Stimulated activated CD8-positive, alpha-beta memory T cell treated with anti-CD3 and anti-CD28 coated beads, Interleukin-7, amount 100 ng/mL, for 1 hour (primary cell): ENCODE measurements at places on chromosomes 6 and 20.

- no peak for DNase-seq
Observed at GRCh38 chr20:13771853-13772453, 12.8 kb downstream of the ESF1 start.

DNA sequence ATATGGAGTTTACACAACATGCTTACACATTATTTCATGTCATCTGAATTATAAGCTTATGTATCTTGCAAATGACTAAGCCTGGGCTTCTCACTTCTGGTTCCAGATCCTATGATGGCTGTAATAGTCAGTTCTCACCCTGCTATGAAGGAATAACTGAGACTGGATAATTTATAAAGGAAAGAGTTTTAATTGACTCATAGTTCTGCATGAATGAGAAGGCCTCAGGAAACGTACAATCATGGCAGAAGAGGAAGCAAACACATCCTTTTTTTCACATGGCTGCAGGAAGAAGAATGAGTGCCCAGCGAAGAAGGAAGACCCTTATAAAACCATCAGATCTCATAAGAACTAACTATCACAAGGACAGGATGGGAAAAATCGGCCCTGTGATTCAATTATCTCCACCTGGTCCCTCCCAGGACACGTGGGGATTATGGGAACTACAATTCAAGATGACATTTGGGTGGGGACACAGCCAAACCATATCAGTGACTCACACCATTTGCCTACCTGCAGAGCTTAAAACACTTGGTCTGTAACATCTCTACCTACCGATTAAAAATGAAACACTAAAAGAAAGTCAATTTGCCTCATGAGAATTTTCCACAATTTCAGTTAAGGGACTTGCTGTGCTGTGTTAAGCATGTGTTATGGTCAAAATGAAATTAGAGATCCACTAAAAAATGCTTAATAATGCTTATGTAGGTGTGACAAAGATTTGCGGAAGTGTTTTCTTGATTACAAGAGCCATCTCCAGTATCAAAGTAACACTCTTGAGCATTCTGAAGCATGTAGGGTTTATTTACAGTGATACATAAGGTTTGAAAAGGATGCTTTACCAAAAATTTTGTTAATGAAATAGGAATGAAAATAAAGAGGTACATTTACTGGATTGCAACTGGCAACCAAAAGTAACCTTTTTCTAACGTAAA lies 2.2 kb upstream of the RWDD1 start:
- no peak for DNase-seq

GRCh38 chr20:62548471-62548870 lies 72.7 kb upstream of the GATA5 start:
- no peak for DNase-seq

DNA sequence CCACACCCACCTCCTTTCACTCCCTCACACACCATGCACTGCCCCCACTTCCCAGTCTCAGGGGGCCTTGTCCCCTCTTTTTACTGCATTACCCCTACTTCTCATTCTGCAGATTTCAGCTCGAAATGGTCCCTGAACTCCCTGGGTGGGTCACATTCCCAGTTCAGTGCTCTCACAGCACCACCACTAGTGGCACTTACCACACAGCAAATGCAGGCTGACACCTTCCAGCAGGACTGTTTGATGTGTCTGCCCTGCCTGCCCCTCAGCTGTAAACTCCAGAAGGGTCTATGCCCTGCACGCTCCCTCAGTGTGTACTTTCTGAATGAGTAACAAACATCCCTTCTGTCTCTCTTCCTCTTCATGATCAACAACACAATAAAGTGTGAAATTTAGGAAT lies 4.0 kb downstream of the DYNLT1 start:
- DNase-seq, result no peak

DNA sequence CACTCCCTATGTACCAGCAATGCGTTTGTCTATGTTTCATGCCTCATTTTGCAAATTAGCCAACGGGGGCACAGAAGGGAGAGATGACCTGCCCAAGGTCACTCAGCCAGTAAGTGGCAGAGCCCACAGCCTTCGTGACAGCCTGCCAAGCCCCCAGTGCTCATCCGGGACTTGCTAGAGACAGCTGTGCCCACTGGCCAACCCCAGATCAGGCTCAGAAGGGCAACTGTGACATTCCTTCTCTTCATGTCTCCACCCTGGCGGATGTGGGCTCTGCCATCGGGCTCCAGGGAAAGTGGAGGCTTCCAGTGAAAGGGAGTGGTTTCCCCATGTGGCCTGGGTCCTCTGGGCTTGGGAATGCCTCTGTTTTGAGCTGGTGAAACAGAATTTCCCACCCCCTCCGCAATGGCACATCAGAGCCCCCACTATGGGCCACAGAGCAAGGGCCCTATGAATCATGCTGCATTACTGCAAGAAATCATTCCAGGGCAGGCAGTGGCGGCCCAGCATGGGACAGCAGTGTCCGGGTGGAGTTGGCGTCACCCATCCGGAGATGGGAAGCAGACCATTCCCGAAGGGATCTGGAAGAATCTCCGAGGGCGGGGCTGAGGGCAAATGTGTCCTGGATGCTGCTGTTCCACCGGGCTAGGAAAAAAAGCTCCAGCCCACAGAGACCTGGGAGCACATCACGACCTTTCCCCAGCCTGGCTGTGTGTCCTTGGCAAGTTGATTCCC lies 9.1 kb downstream of the RSPO4 start:
- no peak for DNase-seq

DNA sequence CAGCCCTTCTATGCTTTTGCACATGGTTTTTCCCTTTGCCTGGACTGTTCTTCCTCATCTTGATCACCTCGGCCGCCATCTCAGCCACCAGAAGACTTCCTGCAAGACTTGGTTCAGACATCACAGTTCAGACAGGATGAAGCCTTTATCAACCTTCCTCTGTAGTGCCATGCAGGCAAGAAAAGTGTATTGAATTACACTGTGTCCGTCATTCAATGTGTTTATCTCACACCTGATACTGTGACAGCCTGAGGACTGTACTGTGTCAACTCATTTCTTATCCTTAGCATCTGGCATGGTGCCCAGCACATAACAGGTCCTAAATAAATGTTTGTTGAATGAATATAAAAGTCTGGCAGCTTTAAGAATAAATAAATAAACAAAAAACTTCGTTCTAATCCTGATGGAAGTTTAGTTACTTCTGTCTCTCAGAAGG lies 133.3 kb upstream of the MAN1A1 start:
- DNase-seq, result no peak

- DNase-seq, result no peak
Observed at GRCh38 chr20:4445784-4446183, 275.9 kb upstream of the PRND start.

- no peak for DNase-seq
Observed at GRCh38 chr6:156167016-156167624, 610.1 kb upstream of the ARID1B start.

GRCh38 chr6:127737009-127737486 lies 160.1 kb downstream of the C6orf58 start:
- no peak for DNase-seq

DNA sequence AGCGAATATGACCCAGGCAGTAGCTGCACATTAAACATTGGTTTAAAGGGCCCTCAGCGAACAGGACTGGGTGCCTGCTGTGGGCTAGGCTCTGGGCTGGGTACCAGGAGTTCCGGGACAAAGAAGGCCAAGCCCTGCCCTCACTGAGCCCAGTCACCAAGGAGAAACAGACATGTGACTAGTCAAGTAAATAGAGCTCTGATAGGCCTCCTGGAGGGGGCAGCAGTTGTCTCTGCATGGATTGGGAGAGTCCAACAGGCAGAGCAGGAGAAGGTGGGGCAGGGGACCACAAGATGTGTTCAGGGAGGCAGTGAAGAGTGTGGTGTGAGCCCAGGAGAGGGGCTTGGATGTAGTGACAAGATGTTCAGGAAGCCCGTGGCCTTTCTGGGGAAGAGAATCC lies 3.1 kb downstream of the HM13 start:
- no peak for DNase-seq

- no peak for DNase-seq
Observed at GRCh38 chr6:70289299-70289698, 13.6 kb downstream of the COL9A1 start.

DNA sequence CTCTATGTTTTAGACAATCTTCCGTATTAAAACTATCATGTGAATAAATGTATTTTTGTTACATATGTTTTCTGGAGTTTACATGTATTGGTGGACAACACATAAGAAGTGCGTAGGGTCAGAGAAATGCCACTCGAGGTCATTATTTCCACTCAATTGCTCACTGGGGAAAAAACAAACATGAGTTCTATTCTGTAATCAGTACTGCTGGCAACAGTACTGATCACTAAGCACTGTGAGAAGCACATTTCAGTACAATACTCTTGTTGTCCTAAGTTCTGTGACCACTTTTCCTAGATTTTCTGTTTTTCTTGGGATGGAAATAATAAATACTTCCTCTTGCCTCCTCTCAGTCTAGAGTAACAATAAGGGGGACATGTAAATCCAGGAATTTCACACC lies 44.5 kb downstream of the UST start:
- DNase-seq, result no peak

- no peak for DNase-seq
Observed at GRCh38 chr6:3403238-3404173, 53.3 kb downstream of the SLC22A23 start.

GRCh38 chr6:118876814-118877213 lies 17.1 kb upstream of the ASF1A start:
- no peak for DNase-seq

DNA sequence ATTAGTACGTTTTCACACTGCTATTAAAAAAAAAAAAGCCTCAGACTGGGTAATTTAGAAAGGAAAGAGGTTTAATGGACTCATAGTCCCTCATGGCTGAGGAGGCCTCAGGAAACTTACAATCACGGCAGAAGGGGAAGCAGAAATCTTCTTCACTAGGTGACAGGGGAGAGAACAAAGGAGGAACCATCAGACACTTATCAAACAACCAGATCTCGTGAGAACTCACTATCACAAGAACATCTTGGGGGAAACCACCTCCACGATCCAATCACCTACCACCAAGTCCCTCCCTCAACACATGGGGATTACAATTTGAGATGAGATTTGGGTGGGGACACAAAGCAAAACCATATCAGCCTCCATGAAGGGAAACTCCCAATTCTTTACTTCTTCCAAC lies 85.2 kb upstream of the MAFB start:
- no peak for DNase-seq

DNA sequence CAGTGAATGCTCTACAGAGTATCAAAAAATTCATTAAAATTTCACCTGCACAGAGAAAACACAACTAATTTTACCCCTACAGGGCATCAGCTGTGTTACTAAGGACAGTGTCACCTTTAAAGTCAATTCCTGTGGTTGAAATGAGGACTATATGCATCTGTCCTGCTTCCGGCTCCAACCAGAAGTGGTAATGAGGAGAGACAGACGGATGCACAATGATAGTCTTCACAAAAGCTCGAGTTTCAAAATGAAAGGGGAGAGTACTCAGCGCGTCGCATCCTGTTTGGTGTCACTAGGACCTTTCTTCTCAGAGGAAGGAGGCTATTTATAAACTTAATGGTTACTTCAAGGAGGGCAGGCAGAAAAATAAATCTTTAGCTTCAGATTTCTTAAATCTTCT lies 86.5 kb downstream of the LYRM4 start:
- DNase-seq, result peak; percentile 4

GRCh38 chr20:50041246-50041873 lies 58.6 kb downstream of the SNAI1 start:
- DNase-seq, result no peak

DNA sequence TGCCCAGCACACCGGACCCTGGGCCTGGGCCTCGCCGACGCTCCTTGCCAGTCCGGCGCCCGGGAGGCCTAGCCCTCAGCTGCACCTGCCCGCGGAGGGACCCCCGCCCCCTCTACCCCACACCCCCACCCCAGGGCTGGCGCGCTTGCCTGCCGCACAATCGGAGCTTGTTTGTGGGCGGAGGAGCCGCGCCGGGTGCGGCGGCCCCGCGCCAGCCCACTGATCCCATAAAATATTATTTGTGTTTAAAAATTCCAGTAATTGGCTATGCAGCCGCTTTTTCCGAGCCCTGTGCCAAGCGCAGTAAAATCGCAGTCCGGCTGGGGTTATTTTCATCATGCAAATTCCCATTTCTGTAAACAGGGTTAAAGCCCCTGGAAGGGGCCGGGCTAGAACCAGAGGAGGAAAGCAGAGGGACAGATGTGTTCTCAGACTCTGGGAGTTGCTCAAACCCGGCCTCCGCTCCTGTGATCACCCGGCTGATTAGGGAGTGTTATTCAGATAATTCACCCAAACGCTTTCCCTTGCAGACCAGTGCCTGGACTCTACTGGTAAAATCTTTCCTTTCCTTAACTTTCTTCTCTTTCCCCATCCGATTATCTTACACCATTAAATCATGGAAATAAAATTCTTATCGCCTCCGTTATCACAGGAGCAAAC lies 93.1 kb downstream of the NCR2 start:
- DNase-seq, result no peak

DNA sequence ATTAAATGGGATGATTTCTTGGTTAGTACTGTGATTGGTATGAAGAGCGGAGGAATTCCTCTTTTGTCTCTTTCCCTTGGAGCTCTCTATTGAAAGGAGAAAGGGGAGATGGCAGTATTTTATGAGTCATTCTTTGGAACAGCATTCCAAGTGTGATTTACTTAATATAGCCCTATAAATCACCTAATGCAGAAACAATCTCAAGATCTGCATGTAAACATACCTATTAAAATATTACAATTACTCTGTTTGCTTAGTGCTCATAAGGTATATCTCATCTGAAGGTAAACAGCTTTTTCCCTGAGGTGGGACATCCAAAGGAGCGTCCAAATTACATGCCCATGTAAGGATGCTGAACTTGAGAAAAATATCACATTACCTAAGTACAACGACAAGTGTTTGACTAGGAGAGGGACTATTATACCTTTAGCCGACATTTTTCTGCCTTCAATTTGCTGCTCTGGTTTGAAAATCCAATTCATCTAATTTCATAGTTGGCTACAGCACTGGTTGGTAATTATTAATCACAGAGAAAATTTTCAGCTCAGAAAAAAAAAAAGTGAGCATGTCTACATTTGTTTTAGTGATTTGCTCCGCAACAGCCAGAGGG lies 229.0 kb downstream of the FOXC1 start:
- no peak for DNase-seq

- peak; percentile 14 for DNase-seq
Observed at GRCh38 chr6:137033828-137034227, 10.9 kb downstream of the IL20RA start.

- no peak for DNase-seq
Observed at GRCh38 chr20:5809495-5809894, 59.3 kb downstream of the SHLD1 start.

- no peak for DNase-seq
Observed at GRCh38 chr20:3358676-3359340, 48.7 kb downstream of the DNAAF9 start.

- no peak for DNase-seq
Observed at GRCh38 chr20:39762716-39763115, 800.6 kb downstream of the DHX35 start.

DNA sequence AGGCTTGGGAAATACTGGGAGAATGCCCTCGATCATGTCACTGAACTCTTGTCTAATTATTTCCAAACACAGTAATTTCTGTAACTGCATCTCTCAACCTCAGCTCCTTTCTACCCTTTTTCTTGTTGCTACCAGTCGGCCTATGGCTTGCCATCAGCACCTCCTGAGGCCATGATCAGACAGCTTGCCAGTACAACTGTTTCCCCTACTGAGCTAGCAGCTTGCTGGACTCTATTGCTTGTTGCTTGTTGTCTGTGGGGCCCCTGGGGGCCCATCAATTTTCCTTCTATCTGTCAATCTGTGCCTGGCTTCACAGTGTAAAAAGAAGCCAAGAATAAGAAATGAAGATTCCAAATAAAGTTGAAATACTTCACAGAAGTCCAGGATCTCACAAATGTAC lies 123.9 kb downstream of the OPN5 start:
- DNase-seq, result no peak
